ENCODE measurements at places on chromosomes 5 and 9.

GRCh38 chr5:14009575-14009974 is 65.1 kb upstream of the DNAH5 start:
- DNase-seq, result no peak

- no peak for DNase-seq
Observed at GRCh38 chr5:66666778-66667177, 70.6 kb downstream of the MAST4 start.

DNA sequence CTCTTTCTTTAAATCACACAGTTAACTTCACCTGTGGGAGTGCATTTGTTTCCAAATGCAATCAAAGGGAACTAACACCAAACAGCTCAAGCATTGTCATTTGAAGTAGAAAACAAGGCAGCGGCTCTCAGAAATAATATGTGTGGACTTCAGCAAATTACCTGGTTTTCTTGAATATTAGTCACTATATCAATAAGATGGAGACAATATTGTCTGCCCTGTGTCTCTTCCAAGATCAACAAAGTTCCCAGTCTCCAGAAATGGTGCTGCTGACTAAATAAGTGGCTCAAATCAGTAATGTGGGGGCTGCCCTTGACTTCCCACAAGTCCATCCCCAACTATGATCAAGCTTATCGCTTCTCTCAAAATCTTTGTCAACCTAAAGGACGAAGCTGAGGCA is 53.1 kb upstream of the CEMIP2 start:
- no peak for DNase-seq

DNA sequence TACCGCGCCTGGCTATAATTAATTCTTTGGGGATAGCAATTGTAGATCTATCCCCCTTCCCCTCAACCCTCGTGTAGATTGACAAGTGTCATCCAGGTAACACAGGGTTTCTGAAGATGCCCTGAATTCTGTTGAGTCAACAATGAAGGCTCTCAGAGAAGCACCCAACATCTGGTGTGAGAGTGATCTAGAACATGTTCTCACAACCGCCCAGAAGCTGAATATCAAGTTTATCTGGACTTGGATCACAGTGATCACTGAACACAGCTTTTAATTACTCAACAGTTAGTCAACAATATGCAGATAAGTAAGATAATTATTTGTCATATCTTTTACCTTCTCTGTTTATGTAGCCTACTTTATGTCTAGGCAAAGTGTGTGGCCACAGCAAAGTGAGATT is 204.2 kb upstream of the RGMB start:
- no peak for DNase-seq

DNA sequence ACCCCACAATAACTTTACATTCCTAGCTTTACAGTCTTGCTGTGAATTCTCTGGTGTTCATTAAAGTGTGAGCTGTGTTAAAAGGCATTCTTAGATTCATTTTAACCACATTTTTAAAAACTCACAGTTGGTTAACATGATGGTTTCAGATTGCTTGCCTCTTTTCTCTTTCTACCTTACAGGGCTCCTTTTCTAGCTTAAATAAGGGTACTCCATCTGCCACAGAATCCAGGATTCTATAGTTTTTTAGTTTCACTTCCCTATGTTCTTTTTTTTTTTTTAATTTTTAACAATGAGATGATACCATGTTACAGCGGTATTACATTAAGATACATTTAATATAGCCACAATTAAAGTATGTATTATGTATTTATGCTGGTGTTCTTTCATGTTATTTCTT is 3.9 kb upstream of the FBXO4 start:
- no peak for DNase-seq

DNA sequence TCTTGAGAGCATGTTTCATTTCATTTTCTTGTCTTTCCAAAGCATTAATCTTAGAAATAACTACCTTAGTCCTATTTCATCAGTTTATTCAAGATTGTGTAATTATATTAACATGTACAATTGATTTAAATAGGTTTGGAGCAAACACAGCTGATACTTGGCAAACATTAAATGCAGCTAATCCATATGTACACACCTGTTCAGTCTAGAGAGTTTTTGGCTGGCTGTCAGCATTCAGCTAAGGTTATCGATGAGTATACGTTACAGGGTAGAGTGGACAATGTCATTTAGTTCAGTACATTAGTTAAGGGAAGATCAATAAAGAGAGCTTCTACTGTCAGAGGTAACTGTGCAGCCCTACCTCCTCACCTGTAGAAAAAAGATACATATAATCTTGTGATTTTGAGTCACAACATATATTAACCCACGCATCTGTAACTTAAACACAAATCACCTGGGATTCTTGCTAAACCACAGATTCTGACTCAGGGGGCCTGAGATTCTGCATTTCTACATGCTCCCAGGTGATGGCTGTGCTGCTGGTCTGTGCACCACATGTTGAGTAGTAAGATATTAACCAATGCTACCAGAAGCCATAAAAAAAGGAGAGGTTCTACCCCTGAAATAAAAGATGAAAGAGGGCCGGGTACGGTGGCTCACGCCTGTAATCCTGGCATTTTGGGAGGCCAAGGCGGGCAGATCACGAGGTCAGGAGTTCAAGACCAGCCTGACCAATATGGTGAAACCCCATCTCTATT is 34.1 kb upstream of the PCA3 start:
- no peak for DNase-seq

DNA sequence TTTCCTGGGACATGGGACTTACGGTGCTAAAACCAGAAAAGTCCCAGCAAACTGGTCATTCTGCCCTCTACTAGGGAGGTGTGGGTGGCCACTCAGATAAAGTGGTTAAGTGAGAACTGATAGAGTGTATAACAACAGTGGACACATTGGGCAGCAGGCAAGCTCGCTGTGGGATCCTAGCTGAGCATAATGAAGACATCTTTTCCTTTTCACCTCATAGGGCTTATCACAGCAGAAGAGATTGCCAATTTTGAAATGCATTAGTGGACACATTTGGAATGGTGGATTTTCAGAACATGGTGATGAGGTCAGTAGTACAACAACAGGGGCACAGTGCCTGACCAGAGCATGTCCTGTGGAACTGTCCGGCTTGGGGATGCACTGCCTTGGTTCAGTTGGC is 477.1 kb upstream of the KIF2A start:
- DNase-seq, result no peak

DNA sequence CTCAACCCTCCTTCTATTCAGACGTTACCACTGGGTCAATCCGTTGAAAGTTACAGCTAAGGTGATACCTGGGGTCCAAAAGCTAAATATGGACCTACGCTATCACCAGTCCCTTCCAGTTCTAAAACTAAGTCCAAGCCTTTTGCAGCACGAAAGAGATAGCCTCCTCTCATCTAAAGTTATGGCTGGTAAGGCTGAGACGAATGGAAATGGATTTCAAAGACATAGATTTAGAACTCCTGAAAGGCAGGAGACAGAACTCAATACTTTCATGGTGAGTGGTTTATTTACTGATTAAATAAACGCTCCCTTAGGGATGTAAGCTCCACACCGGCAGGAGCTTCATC is 751 bp upstream of the RIC1 start:
- no peak for DNase-seq

- no peak for DNase-seq
Observed at GRCh38 chr5:56983593-56984361, 31.9 kb upstream of the MIER3 start.

All from suppressor macrophage treated with lipopolysaccharide for 4 hours (primary cell).